ENCODE measurements at places on chromosomes 4 and X.
A peak's percentile ranks its signal among the peaks of the same experiment; 100 is the strongest.

GRCh38 chr4:86878640-86879039, 13.6 kb downstream of the C4orf36 start:
- no peak for DNase-seq

GRCh38 chr4:181216501-181216900, 1026.7 kb upstream of the TENM3 start:
- no peak for DNase-seq

DNA sequence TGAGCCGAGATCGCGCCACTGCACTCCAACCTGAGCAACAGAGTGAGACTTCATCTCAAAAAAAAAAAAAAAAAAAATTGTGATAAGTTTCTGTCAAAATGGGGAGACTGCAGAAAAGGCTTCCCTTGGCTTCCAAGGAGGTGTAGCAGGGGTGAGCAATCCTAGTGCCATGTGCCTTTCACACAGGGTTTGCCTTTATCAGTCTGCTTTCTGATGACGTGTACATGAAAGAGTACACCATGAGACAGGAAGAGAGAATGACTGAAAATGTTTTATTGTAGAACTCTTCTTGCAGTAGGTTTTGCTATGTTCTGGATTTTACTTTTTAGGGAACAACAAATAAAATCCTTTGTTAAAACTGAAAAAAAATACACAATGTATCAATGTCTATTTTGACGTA, 23.4 kb upstream of the ZFP42 start:
- no peak for DNase-seq

- peak; percentile 30 for DNase-seq
Observed at GRCh38 chrX:71911731-71912050, 1.0 kb downstream of the NHSL2 start.

DNA sequence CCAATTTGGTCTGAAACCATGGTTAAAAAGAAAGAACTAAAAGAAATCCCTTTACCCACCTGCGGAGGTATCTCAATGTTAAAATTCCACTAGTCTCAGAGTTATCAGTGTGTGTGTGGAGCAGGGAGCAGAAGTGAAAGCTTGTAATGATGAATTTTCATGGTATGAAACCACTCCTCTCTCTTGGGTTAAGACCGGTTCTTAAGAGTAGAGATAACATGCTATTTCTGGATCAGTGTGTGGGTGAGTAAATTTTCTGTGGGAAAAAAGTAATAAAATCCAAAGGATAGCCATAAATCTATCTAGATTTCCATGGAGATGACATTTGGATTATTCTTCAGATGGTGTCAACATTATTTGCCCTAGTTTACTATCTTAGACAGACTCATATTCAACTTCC, 3.2 kb downstream of the FGF13 start:
- DNase-seq, result no peak

DNA sequence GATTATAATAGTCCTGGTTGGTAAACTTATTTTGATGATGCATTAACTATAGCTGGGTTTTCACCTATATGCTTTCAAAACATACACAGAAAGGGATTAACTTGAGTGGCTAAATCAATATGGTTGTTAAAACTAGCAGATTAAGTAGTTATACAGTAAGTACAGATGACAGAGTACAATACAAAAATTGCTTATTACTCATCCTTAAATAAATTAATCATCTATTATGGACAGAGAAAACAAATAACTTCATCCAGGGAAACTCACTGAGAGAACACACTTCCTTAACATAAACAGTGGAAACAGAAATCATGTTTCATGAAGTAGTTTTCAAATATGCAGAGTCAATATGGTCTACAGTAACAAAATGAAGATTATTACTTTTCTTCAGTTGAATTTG, 133.4 kb downstream of the AREG start:
- DNase-seq, result no peak

DNA sequence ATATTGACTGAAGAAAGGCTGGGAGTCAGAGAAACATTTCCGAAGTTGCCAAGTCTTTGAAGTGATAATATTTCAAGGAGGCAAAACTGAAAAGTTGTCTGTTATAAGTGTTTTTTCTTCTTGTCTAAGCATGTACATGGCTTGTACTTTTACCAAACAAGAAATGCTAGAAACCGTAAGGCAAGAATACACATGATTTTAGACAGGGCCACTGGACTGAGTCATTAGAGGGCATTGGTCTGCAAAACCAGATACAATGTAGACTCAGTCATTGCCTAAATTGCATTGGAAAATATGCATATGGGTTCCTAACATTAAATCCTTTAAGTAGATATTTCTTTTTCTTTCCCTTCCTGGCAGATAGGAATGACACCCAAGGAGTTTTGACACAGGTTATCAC, 284.9 kb upstream of the PUDP start:
- DNase-seq, result no peak

DNA sequence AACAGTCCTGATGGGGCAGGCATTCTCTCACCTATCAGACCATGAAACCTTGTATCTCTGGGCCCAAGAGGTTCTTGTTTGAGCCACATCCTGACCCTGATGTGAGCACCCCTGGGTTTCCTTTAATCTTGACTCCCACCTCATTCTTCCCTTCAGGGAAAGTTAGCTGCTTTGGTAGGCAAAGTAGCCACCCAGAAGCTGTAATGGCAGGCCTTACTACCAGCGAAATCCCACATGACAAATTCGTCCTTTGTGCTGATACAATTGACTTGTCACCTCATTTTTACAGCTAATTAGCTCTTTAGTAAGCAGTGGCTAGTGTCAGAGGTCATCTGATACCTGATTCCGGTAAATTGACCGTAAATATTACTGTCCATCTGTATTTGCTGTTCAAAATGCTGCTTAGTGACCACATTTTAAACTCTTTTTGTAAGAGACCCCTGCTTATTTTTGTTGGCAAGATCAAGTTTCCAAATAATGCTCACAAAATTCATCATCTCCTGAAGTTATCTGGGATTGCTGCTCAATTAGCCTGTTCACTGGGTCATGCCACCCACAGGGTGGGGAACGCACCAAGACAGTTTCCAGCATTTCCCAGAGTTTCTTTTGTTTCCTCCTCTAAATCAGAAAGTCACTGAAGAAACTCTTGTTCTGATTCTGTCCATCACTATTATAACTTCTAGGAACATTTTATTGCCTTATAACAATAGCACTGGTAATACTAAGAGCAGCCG, 329.7 kb downstream of the GPAT3 start:
- DNase-seq, result peak; percentile 16

DNA sequence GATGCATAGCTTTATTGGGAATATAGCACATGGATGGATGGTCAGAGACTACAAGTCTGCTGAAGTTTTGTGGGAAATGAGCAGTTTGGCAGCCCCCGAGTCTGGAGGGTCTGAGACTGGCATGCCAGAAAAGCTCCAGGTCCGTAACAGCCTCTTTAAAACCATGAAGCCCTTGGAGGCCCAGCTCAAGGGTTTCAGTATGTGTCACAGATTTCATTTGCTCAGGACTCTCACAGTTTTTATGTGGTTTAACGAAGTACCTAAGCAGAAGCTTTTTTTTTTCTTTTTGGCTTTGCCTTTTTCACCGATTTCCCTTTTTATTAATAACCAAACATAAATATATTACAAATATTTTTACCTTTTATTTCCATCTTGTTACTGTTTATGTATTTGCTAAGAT, 30.6 kb upstream of the TMEM184C start:
- DNase-seq, result peak; percentile 42

GRCh38 chr4:151324752-151325110, 674 bp downstream of the SH3D19 start:
- DNase-seq, result peak; percentile 83

DNA sequence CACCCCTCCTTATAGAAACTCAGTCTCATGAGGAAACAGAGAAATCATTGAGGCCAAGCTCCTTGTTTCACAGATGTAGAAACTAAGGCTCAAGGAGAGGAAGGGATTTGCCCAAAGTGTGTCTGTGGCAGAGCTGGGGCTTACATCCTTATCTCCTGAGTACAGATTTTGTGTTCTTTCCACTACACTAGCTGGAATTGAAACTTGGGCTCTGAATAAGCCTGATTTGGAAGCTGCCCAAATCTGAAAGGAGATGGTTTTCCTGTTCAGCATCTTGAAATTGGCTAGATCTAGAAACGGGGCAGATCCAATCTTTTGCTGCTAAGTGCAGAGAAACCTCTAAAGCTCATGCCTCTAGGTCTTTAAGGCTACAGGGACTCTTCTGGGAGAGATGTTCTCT, 24.3 kb downstream of the AWAT2 start:
- no peak for DNase-seq

DNA sequence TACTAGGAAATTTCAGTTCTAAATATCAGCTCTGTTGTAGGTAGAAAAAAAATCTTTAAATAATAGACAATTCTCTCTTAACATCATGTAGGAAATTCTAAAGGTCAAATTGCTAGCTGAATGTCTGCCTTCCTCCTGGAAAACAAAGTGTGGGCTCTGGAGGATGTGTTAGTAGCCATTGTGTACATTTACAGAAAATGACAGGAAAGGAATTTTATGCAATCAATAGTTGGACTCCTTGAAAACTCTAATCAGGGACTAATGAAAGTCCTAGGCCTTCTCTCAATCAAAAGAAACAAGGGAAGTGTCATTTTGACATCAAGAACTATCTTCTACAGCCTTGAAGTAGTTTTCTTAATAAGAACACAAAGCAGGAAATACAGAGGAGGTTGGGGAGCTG, 174.6 kb downstream of the ANKRD50 start:
- DNase-seq, result no peak

DNA sequence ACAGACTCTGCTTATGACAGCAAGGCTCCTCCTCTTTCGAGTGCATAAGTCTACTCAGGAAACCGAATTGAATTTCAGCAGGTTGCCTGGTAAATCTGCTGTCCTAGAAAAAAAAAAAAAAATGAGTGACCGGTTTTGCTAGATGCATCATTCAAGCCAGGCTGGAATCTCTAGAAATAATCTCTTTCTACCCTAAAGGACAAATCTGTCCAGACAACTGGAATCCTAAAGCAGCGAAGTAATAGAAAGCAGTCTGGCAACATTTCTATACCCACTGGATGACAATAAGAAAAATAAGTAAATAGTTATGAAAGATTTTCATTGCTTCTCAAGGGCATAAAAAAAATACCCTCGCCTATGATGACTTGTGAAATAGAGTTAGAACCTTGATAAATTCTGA, 703.5 kb downstream of the RPA4 start:
- DNase-seq, result no peak

GRCh38 chr4:27176400-27176799, 315.8 kb downstream of the STIM2 start:
- peak; percentile 57 for DNase-seq

DNA sequence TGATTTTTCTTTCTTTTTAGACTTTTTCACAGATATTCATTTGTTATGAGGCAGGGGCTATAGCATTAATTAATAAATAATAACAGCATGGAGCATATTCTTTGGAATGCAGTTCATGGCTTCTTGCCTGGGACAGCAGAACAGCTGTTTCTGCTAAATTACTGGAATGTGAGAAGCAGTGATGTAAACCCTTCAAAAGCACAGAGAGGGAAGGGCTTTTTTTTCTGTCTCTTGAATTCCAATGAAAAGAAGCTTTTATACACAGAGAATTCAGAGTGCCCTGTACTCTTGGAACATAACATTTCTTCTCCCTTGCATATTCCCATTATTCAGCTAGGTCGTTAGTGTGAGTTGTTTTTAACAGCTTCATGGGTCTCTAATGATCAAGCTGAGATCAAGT, 28.5 kb upstream of the ANK2 start:
- DNase-seq, result peak; percentile 52

- DNase-seq, result no peak
Observed at GRCh38 chr4:36921476-36922216, 322.9 kb upstream of the NWD2 start.

DNA sequence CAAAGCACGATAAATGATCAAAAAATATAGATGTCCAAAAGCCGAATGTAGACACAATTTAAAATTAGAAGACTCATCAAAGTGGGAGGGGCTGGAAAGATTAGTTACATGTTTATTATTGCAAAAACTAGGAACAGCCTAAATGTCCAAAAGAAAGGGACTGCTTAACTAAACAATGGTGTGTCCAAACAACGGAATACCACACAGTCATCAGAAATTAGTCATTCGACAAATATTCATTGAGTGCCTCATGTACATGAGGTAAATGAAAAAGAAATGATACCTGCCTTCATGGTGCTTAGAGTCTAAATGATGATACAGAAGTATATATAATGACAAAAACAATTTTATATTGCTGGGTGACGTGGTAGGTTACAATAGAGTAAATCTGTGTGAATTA, 139.7 kb downstream of the MAML3 start:
- DNase-seq, result no peak

DNA sequence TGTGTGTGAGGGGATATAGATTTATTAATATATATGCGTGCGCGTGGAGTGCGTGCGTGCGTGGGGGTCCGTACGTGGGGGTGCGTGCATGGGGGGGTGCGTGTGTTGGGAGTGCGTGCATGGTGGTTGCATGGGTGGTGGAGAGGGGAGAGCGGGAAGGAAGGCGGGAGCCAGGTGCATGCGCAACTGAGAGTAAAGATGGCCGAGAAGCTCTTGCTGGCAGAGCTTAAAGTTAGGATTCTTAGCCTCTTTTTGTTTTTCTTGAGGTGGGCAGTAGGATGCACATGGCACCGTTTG, 45.8 kb downstream of the TEX13B start:
- DNase-seq, result no peak

DNA sequence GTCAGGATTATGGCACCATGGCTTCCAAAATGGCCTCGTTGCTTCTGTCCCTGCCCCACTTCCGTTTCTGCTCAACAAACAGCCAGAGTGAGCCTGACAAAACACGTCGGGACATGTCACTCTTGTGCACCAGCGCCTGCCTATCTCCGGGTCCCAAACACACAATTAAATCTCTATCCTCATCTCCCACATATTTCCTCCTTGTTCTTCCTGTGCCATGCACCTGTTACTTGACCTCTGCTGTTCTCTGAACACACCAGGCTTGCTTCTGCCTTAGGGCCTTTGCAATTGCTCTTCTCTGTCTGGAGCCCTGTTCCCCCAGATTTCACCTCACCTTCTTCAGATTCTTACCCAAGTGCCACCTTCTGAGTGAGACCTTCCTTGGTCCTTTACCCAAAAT, 12.7 kb upstream of the CD38 start:
- DNase-seq, result no peak

- no peak for DNase-seq
Observed at GRCh38 chr4:41712425-41712824, 36.1 kb downstream of the PHOX2B start.

DNA sequence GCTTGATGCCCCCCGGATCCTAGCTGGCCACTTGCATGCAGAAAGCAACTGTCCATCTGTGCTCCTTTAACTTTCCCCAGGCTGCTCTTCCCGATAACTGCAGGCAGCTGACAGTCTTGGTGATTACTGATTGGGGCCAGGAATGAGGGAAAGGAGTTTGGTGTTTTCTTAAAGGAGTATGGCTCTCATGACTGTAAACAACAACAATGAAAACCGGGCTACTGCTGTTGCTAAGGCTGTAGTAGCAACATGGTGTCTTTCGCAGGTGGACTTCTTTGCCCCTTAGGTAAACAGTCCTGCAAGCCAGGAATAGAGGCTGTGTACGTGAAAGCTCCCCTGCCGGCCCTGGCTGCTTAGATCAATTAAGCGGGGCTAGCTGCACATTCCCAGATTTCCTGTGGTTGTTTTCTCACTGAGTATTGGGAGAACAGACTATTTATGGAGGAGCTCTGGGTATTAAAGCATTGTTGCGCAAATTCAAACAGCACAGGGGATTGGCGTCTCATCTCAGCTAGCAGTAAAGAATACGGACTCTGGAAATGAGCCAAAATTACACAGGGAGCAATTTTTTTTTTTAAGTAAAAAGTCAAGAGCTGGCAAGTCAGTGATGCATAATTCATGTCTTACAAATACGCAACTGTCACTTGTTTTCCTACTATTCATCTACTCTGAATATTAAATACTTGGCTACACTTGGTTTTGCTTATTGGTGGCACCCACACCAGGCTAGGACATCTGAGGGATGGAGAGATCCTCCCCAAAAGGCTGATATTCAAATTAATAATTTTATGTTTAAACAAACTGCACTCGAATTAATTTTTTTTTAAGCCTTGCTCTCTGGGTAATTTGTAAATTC, 61.6 kb upstream of the NAP1L5 start:
- DNase-seq, result peak; percentile 67

Data from eye (tissue), 1 donor.